Aorta (tissue), 5 donors: ENCODE measurements at places on chromosomes 11 and 22. TPM values are rescaled to one million over a fixed set of nuclear protein-coding genes. Genes with fewer than 3 reads are reported as not detected.

- H3K36me3 ChIP-seq, result no peaks in the 10 kb centered on the region
- no peak for DNase-seq
- H3K27me3 ChIP-seq, result no peaks in the 10 kb centered on the region
- no peak overlapping the region for H3K4me3 ChIP-seq
- no peak overlapping the region for H3K27ac ChIP-seq
Observed at GRCh38 chr11:127003260-127003981, 2.9 kb upstream of the KIRREL3 start.

GRCh38 chr11:16809886-16810668, 71.6 kb downstream of the C11orf58 start:
- DNase-seq, result peak; percentile 81
- no peaks in the 10 kb centered on the region for H3K4me1 ChIP-seq
- no peaks in the 10 kb centered on the region for H3K36me3 ChIP-seq
- H3K27me3 ChIP-seq, result no peaks in the 10 kb centered on the region

The SLN gene
- 1.0 TPM for total RNA-seq

- peak overlapping the region; percentile 48 for H3K4me3 ChIP-seq
- H3K27me3 ChIP-seq, result no peaks in the 10 kb centered on the region
- H3K36me3 ChIP-seq, result no peaks in the 10 kb centered on the region
Observed at GRCh38 chr11:22922672-22923071, 62.4 kb upstream of the CCDC179 start.

The SLC37A4 gene
- 12.9 TPM for total RNA-seq

The SCGB1D2 gene
- not detected for total RNA-seq

DNA sequence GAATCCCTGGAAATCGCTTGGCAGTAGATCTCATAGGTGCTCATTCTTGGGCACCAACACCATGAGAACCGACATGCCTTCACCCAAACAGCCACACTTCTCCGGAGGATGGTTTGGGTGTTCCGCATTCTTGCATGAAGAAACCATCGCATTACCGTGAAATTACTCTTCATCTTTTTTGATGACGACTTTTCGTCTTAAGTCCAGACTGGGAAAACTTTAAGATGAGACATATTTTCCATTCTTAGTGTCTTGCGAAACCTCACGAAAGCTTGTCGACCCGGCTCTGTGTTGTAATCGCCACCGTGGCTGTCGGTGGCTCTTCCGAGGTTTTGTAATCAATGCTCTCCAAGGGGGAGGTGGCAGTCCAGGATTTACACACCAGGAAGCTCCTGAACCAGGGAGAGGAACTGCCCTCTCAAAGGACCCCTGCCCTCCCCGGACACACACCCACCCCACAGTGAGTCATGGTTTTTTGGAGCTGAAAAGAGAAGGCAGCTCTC, 1.7 kb downstream of the TOM1 start:
- H3K36me3 ChIP-seq, result no peaks in the 10 kb centered on the region
- no peak for DNase-seq
- no peak overlapping the region for H3K4me3 ChIP-seq
- H3K27me3 ChIP-seq, result no peaks in the 10 kb centered on the region

DNA sequence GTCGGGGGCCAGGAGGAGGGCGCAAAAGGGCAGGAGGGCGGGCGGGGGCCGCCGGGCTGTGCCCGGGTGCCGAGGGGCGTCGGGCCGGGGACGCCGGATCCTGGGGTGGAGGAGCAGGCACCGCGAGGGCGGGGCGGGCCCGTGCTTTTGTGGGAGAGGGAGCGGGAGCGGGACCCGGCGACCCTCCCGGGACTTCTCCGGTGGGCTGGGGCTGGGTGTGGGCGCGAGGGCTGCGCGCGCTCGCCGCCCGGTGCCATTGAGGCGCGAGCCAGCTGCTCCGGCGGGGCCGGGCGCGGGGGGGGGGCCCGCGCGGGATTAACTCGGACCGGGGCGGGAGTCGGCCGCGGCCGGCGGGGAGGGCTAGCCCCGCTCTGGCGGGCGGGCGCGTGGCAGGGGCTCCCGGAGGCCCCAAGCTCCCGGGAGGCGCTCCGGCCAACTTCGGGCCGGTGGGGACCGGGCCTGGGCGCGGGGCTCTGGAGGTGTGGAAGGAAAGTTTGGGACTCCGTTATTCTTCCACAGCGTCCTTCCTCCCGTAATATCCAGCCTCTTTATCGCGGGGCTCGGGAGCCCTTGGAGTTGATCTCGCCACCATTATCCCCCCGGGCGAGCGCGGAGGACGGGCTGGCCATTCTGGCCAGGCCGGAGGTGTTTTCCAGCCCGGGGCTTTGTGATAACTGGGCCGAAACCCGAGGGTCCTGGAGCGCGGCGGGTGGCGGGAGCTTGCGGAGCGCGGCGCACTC, 936 bp downstream of the CECR2 start:
- peaks cover 5% of the 10 kb centered on the region for H3K4me1 ChIP-seq
- H3K36me3 ChIP-seq, result no peaks in the 10 kb centered on the region
- no peaks in the 10 kb centered on the region for H3K27me3 ChIP-seq
- peak overlapping the region; percentile 55 for H3K4me3 ChIP-seq
- DNase-seq, result no peak
- no peak overlapping the region for H3K27ac ChIP-seq

GRCh38 chr22:19987394-19988306, 29.0 kb downstream of the ARVCF start:
- no peaks in the 10 kb centered on the region for H3K36me3 ChIP-seq
- H3K4me1 ChIP-seq, result no peaks in the 10 kb centered on the region
- no peaks in the 10 kb centered on the region for H3K27me3 ChIP-seq
- H3K4me3 ChIP-seq, result no peak overlapping the region
- peak overlapping the region; percentile 34 for H3K27ac ChIP-seq

DNA sequence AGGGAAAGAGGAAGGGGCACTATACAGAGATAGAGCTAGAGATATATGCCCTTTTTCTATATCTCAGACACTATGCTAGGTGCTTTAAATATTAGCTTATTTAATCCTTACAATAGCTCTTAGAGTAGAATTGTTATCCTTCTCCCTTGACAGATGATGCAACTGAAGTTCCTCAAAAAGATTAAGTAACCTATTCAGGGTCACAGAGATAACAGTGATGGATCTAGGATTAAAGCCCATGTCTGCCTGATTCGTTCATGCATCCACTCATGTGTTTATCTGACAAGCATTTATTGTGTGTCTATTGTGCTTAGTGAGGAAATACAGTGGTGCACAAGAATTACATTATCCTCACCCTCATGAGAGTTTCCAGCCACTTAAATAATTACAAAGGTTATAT, 8.7 kb downstream of the CCDC83 start:
- no peak overlapping the region for H3K4me3 ChIP-seq
- H3K27me3 ChIP-seq, result no peaks in the 10 kb centered on the region
- H3K4me1 ChIP-seq, result no peaks in the 10 kb centered on the region
- no peak overlapping the region for H3K27ac ChIP-seq
- no peak for DNase-seq
